ENCODE measurements at places on chromosomes 7 and 10.

DNA sequence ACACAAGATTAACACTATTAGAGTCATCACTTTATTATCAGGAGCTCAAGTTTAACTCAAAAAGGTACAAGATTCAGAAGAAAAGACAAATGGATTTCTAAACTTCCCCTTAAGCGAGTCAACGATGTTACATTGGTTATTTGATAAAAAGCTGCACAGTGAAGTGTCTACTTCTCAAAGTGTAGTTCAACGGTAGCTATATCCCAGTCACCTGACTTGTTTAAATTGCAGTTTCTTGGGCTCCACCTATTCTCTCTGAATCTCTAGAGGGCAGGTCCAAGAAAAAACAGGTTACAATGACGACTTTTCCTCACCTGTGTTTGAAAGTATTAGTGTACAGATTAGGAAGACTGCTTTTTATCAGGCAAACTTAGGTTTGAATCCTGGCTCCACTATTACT, 16.6 kb downstream of the MINDY3 start:
- DNase-seq, result no peak

DNA sequence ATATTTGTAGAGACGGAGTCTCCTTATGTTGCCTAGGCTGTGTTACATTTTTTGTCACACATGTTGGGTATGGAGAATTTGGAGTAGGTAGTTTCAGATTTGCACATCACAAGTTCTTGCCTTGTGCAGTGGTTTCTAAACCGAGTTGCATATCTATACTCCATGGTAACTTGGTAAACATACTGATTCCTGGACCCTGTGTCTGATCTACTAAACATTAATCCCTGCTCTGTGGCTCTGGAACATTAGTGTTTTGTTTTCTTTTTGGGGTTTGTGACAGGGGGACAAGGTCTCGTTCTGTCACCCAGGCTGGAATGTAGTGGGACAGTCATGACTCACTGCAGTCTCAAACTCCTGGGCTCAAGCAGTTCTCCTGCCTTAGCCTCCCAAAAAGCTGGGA, 24.7 kb downstream of the AUTS2 start:
- no peak for DNase-seq

DNA sequence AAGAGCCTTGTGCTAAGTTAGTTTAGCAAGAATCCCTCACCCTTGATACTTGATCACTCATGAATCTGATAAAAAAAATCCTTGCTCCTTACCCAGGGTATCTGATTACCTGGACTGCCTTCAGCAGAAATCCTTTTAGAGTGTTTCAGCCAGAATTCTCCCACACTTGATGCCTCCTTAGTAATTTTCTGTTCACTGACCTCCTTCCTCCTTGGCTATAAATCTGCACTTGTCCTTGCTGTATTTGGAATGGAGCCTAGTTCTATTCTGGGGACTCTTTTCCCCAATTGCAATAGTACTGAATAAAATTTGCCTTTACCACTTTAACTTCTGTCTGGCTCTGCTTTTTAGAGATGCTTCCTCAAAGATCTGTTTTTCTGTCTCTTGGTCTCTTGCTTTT, 84.9 kb downstream of the RPS24 start:
- peak; percentile 25 for DNase-seq

GRCh38 chr10:69333205-69333604, 54.9 kb downstream of the HK1 start:
- DNase-seq, result no peak

- peak; percentile 79 for DNase-seq
Observed at GRCh38 chr10:80205477-80206276, at the start of gene ANXA11. Gene ANXA11, minus strand, starts transcription at chr10:80205537. Its CDS starts 32,676 bp downstream, at chr10:80172861.

- peak; percentile 65 for DNase-seq
Observed at GRCh38 chr10:42367532-42368230, 270.7 kb downstream of the ZNF33B start.

GRCh38 chr10:22803261-22803885, 89.0 kb upstream of the PIP4K2A start:
- DNase-seq, result no peak

DNA sequence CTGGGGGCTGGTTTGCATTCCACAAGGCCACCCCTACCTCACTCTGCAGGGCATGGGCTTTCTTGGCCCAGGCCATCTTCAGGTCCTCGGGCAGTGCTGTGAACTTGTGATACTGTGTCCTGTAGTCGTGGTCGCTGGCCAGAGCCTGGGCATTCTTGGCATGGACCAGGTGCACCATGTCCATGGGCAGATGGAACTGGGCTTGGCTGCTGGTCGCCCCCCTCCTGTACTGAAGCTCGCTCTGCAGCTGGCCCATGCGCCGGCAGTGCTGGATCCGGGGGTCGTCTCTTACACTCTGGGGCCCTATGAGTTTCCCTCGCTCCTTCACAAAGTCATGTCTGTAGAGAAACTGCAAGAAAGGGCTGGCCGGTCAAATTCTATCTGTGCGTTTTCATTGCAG, 51.7 kb downstream of the HABP2 start:
- DNase-seq, result no peak

DNA sequence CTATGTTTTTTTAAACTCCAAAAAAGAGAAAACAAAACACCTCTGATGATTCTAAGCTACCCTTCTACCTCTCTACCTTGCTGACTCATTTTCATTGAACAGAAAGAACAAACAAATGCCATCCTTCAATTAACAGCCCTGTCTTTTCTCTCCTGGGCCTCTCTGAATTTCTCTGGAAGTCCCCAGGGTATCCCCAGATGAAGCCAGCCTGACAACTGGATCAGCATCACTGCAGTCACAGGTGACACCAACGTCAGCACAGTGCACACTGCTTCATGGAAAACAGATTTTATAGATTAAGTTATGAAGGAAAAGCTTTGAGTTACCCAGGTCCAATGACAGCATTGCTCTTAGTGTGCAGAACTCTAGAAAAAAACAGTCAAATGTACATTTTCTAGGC, 5.7 kb downstream of the HUS1 start:
- DNase-seq, result no peak

- DNase-seq, result no peak
Observed at GRCh38 chr7:88615336-88615735, 144.2 kb upstream of the ZNF804B start.

- peak; percentile 55 for DNase-seq
Observed at GRCh38 chr10:70232155-70232858, 922 bp downstream of the PPA1 start.

DNA sequence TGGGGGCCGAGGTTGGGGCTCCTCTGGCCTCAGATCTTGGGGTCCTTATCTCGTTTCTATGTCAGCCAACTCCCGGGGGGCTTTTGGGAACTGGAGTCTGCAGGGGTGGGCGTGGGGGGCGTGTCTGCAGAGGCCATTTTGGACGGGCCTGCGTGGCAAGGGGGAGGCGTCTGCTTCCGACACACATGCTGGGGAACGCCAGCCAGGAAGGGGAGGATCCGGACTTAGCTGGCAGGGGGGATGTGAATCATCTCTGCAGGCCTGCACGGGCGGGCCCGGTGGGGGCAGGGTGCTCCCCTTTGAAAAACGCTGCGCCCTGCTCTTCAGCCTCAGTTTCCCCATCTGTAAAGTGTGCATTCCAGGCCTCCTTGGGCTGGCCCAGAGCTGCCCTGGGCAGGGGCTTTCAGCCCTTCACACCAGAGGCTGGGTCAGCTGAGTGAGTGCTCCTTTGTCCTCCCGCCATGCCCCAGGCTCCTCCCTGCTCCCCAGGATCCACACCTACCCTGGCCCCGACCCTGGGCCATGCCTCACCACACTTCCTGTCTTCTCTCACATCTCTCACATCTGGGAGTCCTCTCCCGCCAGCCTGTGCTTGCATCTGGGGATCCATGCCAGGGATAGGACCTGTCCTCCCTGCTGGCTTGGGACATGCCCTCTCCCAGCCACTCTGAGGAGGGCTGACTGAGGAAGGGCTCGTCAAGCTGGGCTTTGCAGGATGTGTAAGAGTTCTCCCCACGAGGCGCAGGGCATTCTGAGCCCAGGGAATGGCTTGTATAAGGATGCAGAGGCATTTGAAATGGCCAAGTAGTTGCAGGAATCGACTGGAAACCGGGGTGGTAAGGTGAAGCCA, 172.6 kb upstream of the TNRC18 start:
- DNase-seq, result no peak

All from left kidney (tissue), 8 donors.